ENCODE measurements at places on chromosomes 12 and 14.

DNA sequence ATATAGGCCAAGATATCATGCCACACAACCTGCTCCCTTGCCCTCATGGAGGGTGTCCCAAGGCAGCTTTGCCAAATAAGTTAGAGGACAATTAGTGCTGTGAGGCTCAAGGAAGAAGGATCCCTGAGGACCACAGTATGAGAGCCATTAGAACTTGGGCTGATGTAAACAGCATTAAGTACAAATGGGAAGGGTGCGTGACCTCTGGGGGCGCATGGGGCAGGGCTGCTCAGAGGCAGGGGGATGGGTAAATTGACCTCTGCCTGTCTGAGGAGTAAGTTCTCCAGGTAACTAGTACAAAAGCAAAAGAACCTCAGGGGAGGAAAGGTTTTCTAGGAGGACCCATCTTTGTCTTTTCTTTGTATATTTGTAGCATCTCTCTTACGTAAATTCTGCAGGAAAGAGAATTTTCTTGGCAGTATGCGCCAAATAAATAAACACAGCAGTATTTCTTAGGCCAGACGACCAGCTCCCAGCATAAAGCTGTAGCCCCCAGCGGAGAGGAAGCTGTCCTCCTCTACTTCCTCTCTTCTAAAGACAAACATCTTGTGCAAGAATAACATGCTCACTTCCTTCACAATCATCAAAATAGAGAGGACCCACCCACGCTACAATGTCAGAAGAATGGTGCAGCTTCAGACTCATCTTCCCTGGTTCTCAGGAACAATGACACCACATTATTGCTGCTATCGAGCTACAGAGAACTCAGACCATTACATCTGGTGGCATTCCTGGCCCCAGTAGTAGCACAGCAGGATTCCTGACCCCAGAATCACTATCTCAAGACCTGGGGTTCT is 16.4 kb upstream of the VWF start:
- no peak for DNase-seq

DNA sequence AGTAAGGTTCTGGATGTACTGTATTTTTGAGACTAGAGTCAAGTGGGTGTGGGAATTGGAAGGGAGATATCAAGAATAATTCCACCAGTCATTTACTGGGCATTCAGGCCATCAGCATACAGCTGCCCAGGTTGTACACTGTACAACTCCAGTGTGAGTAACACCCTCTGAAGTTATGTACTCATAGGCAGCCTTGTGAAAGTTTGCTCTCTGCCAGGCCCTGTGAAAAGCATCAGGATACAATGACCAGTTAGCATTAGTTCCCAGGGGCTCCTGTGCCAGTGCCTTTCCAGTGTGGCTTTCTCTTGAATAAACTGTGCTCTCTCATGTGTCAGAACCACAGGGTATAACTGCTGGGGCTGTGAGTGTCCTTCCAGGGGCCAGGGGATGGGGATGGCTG is 89.7 kb downstream of the LGMN start:
- no peak for DNase-seq

GRCh38 chr14:97695456-97695981 is 898.3 kb downstream of the VRK1 start:
- no peak for DNase-seq

GRCh38 chr14:75176142-75176820 is at the start of gene TMED10:
Gene TMED10, minus strand, starts transcription at chr14:75176612. Its CDS starts 33 bp downstream, at chr14:75176579.
- peak; percentile 91 for DNase-seq

DNA sequence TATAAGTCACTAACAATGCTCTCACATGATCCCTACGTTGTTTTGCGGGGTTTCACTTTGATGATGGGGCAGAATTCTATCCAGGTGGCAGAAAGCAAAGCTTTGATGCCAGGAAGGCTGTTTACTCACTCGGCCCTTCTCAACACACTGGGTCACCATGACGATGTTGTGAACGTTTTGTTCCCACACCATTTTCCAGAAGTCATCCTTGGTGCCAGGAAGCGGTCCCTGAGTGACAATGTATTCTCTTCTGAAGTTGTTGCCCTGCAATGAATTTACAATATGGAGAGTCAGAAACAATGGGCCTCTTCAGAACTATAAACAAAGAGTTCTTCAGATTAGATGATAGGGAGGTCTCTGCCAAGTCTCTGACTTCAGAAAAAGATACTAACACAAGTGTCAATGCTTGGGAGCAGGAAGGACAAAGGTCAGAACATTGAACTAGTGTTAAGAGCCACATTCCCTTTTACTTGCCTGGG is 101.3 kb downstream of the PTPRB start:
- no peak for DNase-seq

DNA sequence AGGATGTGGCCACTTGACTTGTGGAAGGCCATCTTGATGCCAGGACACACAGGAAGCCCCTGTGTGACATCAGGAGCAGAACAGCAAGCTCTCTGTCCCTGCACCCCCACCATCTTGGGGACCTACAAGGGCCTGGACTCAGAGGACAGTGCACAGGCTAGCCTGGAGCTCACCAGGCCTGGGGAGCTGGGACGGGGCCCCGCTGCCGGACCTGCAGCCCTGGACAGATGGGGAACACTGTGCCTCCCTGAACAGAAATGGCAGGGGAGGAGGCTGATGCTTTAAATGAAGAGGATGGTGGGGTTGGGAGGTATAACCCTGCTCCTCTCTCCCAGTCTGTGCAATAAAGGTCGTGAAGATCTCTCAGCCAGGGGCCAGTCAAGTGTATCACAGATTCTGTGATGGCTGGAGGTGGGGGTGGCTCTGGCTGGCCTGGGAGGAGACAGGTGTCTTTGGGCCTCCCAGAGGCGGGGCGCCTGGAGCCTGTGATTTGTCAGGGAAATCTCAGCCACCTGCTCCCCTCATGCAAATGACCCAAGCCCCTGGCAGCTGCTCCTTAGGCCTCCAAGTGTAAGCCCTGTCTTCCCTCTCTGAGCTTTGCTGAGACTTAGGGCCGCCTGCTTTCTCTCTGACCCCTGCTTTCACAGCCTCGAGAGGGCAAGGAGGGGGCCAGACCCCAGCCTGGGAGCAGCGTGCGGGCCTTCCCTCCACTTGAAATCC is 1.1 kb upstream of the GNB3 start:
- no peak for DNase-seq

GRCh38 chr12:126419131-126419530 is 1353.9 kb downstream of the AACS start:
- DNase-seq: no peak

GRCh38 chr12:1845886-1846285 is 25.5 kb downstream of the LRTM2 start:
- no peak for DNase-seq

DNA sequence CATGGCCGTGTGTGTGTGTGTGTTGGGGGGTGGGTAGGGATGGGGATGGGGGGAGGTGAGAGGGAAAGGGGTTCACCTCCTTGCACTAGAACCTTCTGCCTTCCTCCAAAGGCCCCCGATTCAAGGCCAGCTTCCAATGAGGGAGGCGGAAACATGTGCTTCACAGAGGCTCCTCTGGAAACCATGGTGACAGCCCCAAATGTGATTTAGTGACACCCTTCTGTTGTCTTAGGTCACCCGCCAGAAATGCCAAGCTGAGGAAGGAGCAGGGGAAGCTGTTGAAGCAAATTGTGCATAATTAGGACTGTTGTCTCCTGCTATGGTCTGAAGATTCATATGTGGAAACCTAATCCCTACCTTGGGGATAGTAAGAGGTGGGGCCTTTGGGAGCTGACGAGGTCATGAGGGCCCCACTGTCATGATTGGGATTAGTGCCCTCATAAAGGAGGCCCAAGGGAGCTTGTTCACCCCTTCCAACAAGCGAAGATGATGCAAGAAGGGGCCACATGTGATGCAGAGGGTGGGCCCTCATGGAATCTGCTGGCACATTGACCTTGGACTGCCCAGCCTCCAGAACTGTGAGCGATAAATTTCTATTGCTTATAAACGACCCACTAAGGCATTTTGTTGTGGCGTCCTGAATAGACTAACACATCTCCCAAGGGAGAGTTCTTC is 95.2 kb downstream of the AACS start:
- no peak for DNase-seq

GRCh38 chr12:56955631-56956256 is 1.7 kb downstream of the RDH16 start:
- DNase-seq: no peak

GRCh38 chr14:97791906-97792305 is 994.7 kb downstream of the VRK1 start:
- no peak for DNase-seq

GRCh38 chr12:78385541-78385940 is 479.0 kb upstream of the SYT1 start:
- no peak for DNase-seq

DNA sequence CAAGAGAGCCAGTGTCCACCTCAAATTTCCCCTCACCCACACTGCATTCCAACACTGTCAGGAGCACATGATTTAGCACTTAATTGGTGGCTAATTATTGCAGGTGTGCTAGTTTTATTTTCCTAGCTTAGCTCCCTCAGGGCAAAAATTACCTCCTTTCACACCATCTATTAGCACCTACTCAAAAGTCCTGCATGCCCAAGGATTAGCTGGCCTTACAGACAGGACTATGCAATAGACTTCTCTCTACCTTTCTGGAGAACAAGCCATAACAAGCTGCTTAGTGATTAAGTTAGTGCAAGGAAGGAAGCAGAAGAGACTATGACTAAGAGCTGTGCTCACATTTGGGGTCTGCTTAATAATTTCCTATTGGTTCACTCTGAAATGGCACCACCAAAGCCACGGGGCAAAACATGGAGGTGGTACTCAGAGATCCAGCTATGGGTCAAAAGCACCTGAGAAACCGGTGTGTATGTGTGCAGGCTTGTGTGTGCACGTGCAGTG is 69.5 kb downstream of the STON2 start:
- DNase-seq: no peak

GRCh38 chr14:78363008-78363407 is 192.8 kb downstream of the NRXN3 start:
- DNase-seq: no peak

DNA sequence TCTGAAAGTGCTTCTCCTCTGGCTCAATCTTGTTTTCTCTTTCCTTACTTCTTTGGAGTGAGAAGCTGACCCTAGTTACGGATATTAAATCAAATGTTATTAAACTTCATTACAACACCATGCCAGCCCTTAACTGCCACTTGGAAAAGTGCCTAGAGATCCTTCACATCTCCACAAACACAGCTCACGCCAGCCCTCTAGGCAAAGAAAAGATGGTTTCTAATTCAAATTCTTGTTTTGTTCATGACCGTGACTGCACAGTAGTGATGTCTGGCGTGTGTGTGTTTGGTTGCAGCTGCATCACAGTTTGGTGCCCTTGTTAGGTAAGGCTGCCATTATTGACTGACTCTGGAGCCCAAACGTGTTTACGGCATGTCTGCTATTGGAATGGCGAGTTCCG is 113.0 kb downstream of the BEGAIN start:
- DNase-seq: no peak

DNA sequence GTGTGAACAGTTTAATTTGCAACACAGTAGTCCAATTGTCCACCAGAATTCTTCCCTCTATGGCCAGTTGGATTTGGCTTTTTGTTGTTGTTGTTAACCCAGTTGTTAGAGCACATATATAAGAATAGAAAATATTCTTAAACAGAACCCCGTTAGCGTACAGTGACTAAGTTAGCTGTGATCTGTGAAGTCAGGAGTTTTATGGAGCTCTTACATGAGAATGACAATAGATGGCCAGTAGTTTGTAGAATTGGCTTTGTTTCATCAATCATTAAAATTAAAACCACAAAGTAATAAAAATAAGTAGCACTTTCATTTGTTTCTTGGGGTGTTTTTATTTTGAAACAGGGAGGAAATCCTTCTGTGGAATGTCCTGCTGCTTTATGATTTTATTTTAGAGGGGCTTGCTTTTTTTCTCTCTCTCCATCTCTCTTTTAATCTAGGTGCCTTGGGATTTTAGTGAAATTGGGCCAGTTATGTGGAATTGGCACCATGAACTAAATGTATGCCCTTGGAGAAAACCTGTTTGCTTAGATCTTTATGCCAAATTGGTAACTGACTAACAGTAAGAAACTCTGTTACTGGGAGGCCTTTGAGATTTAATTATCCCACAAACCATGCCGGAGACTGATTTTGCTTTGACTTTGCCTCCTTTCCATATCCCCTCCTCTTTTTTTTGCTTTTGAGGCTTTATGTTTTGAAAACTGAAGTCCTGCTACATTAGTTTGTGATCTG is 22.9 kb downstream of the FBXW8 start:
- no peak for DNase-seq

- DNase-seq: no peak
These were observed 167.1 kb upstream of the NOS1 start for GRCh38 chr12:117528538-117528937.

DNA sequence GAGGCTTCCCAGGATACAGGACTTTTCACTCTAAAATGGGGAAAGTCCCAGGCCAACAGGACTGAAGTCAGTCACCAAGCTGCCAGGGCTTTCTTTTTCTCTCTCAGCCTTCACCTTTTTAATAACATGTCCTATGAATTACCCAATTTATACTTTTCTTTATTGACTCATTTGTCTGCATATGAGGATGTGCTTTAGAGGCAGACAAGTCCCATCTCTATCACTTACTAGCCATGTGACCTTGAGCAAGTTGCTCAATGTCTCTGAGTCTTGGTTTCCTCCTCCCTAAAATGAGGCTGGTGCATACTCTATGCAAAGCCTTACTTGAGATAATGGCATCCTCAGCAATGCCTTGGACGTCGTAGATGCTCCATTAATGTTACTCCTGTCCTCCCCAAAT is 98.1 kb upstream of the TMPO start:
- DNase-seq: no peak

GRCh38 chr14:70847406-70848090 is 38.2 kb upstream of the MAP3K9 start:
- no peak for DNase-seq

GRCh38 chr12:40254455-40255085 is 29.8 kb downstream of the LRRK2 start:
- no peak for DNase-seq

GRCh38 chr14:87331991-87332390 is 661.0 kb downstream of the GALC start:
- no peak for DNase-seq

DNA sequence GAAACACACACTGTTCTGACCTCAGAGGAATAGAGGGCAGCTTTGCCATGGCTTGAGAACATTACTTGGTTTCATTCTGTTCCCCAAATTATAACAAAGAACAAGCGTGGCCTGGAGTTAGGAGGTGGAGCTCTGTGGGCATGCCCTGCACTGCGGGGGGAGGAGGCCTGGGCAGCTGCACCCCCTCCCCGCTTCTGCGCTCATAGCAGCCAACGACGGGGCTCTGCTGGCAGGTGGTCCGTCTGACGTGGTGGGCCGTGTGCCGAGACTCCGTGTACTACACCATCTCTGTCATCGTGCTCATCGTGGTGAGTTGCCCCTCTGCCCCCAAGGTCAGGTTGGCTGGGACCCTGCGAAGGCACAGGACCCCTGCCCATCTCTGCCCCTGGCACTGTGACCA is 70.4 kb upstream of the RIN3 start:
- DNase-seq: no peak

DNA sequence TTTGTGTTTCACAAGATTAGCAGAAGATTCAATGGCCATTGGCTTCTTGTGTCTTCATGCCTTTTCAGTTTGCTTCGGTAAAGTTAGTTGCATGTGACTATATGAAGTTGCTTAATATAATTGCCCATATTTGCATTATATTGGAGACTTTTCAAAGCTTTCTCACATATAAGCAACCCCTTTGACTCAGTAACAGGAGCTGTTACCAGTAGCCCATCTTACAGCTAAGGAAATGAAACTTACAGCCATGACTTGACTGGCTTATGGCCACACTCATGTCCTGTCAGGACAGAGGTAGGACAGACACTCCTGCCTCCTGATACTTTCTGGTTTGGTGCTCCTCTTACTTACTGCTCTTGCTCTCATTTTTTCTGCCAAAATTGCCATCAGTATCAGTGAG is 1082.1 kb downstream of the BCL11B start:
- DNase-seq: no peak

Data from neural crest cell (in vitro differentiated cells).